ENCODE measurements at places on chromosomes 6 and 20.
A peak's percentile ranks its signal among the peaks of the same experiment; 100 is the strongest.

GRCh38 chr6:113437566-113437965 is 419.6 kb upstream of the MARCKS start:
- no peak for DNase-seq

GRCh38 chr6:110897433-110897832 is 22.8 kb downstream of the AMD1 start:
- no peak for DNase-seq

DNA sequence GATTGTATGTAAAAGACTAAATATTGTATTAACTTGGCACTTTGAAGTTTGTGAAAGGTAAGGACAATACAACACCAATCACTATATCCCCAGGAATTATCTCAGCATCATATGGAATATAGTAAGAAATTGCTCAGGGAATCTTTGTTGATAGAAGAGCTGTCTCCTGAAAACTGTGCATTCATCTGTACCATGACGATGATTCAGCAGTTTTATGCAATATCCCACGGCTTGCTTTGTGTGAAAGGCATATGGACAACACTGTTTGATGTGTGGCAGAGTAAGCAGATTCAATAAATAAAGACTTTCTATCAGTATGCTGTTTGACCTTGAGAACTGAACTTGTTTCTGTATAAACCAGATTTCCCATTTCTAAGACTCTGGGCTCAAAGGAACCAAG is 147.5 kb upstream of the PLN start:
- DNase-seq: no peak

DNA sequence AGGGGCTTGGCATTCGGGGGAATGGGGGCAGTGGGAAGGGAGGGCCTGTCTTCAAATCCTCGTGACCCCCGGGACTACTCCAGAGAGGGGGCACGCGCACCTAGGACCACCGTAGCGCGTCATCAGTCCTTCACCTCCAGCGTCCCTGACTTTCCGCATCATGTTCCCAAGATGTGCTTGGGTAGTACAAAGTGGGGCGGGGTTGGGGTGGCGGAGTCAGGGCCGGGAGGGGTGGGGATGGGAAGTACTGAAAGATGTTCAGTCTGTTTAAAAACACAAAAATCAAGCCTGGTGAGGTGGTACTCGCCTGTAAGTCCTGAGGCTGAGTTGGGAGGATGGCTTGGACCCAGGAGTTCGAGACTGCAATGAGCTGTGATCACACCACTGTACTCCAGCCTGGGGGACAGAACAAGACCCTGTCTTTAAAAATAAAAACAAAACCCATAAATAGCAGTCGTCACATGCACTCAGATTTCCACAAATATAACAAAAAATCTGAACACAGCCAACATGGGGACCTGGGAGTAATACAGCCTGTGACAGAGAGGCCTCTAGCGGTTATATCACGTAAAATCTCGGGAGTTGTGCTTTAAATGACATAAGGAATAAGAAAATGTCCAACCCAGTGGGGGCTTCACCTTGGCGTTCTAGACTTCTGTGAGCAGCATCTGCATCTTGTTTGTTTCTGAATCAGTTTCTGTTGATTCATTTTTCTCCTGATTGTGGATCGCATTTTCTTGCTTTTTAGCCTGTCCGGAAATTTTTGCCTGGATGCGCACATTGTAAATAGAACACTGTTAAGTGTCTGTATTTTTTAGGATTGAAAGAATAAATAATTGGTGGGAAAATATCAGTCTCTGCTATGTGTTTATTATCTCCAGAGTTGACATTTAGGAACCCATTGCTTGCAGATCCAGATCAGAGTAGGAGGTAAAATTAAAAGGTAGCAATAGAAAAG is 698 bp upstream of the LRP11 start:
- DNase-seq: peak; percentile 45

DNA sequence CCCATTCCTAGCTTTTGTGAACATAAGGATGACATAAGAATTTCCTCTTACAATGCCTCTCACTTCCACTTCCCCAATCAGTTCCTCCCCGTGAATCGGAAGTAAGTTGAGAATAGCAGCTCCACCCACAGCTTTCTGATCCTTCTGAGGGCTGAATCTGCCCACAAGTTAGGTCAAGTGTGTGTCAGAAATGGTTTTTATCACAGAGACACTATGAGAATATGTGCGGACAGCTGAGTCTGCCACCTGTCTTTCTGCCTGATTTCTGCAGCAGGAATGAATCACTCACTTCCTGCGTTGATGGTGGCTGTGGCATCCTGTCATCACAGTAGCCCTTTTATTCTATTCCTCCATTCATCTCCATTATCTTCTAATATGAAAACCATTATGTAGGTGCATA is 70.2 kb downstream of the RIN2 start:
- DNase-seq: no peak

- DNase-seq: no peak
Measured at GRCh38 chr6:109260126-109260525, 122.1 kb downstream of the CD164 start.
